ENCODE measurements at places on chromosomes 6 and 20.

- DNase-seq: no peak
These were observed 63.3 kb upstream of the ZNF133 start for GRCh38 chr20:18224968-18225568.

GRCh38 chr6:73308712-73309534 is 45.2 kb downstream of the DPPA5 start:
- DNase-seq: no peak

GRCh38 chr6:124795643-124796463 is 166.4 kb upstream of the RNF217 start:
- no peak for DNase-seq

DNA sequence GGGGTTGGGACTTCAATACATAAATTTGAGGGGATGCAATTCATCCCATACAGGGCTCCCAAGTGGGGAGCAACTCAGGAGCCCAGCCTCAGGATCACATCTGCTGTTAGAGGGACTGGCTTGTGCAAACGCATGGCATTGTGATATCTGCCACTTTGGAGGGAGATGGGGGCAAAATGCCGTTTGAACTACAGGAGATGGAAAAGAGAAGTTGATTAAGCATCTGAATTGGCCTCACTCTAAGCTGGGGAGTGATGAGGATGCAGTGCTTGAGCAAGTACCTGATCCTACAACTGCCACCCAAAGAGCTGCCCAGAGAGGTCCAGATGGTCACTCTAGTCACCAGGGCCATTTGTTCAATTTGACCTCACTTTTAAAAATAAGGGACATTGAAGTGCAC is 2.0 kb downstream of the LY86 start:
- no peak for DNase-seq

GRCh38 chr6:168000198-168001028 is 2.9 kb downstream of the KIF25 start:
- DNase-seq: no peak

DNA sequence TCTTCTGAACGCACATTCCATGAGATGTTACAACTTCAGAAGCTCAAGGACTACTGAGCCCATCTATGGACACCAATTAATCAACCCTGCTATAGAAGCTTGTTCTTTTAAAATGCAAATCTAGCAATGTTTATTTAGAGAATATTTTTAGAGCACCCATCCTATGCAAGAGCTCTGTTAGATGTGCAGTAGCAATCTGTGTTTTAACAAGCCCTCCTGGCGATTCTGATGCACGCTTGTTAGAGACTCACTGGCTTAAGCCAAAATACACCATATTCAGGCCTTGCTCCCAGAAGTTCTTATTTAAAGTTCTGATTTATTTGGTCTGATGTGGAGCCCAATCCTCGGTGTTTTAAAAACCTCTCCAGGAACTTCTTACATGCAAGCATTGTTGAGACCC is 21.1 kb upstream of the ARG1 start:
- DNase-seq: no peak

GRCh38 chr6:108286366-108286765 is 8.5 kb upstream of the AFG1L start:
- DNase-seq: no peak

DNA sequence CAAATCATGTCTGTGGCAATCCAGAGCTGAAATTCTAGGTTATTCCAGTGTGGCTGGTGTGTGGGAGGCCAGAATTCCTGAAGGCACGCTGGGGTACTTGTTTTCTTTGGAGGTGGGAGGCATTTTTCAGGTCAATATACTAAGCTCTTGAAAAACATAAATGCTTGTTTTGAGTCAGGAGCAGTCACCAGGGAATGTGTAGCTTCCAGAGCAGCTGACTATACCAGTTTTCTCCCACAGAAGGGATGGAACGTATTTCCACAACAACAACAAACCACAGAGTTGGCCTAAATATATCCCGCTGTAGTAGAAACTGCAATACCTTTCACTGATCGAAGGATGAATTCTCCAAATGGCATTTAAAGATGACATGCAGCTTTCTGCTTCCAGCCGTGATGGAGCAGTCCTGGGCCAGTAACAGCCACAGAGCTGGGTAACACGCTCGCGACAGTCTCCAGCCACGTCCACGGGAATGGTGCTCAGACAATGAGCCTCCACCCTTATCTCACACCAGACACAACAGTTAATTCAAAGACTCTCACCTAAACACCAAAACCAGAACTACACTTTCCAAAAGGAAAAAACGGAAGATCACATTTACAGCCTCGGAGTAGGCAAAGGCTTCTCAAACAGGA is 23.2 kb downstream of the CHRNA4 start:
- no peak for DNase-seq

GRCh38 chr6:144935181-144935580 is 650.0 kb downstream of the UTRN start:
- DNase-seq: no peak

DNA sequence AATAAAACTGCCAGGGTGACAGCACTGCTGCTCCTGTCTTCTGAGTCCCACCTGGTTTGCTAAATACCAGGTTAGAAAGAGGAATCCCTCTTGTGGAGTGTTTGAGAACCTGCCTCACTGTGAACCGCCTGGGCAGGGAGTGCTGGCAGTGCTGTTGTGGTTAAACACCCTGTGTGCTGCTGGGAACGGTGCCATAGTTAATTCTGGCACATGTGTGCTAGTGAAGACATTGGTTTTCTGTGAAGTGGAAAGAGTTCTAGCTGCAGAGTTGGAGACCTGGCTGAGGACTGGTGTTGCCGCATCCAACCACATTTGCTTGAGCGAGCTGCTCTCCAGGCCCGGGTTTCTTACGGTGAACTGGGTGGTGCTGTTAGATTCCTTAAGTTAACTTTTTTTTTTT is 72.7 kb downstream of the IGF2R start:
- DNase-seq: no peak

GRCh38 chr6:147255948-147256674 is 51.9 kb downstream of the STXBP5 start:
- DNase-seq: no peak

- DNase-seq: no peak
These were observed 1.9 kb downstream of the TAB2 start for GRCh38 chr6:149319422-149319821.

GRCh38 chr6:143185288-143185687 is 124.6 kb downstream of the AIG1 start:
- DNase-seq: no peak

GRCh38 chr6:1382883-1383728 is 6.3 kb upstream of the FOXF2 start:
- DNase-seq: no peak

GRCh38 chr6:144123421-144123820 is 26.9 kb upstream of the STX11 start:
- no peak for DNase-seq

- no peak for DNase-seq
These were observed 6.3 kb downstream of the YWHAB start for GRCh38 chr20:44891826-44892225.

- DNase-seq: no peak
These were observed 135.5 kb upstream of the PHACTR3 start for GRCh38 chr20:59468831-59469230.

GRCh38 chr6:151399679-151400078 is 8.3 kb upstream of the ZBTB2 start:
- DNase-seq: no peak

- DNase-seq: no peak
These were observed 150.8 kb upstream of the TAB2 start for GRCh38 chr6:149166747-149167146.

DNA sequence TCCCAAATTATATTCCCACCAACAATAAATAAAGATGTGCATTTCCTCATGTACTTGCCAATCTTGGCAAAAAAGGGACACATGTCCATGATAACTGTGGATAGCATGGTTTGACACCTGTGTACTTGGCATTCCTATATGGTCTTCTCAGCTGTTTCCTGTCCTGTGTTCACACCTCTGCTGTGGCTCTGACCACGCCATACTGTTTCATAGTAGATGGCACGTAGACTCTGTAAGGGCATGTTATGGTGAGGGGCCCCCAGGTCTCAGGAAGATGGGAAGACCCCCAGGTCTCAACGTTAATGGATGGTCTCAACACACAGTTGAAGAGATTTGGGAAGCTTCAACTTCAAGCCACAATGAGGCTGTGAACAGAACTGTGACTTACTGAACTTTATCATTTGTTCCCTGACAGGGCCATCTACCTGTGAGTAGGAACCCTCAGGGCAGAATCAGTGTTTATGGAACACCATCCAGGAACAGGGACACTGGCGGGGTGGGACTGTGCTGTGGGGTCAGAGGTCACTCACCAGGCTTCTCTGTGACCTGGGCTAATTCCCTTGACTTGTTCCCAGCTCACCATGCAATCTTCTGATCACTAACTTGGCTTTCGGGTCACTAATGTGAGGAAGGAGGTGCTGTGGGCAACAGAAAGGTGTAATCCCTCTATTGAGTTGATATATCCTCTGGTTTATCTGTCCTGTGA is 11.8 kb downstream of the ZBTB24 start:
- no peak for DNase-seq

DNA sequence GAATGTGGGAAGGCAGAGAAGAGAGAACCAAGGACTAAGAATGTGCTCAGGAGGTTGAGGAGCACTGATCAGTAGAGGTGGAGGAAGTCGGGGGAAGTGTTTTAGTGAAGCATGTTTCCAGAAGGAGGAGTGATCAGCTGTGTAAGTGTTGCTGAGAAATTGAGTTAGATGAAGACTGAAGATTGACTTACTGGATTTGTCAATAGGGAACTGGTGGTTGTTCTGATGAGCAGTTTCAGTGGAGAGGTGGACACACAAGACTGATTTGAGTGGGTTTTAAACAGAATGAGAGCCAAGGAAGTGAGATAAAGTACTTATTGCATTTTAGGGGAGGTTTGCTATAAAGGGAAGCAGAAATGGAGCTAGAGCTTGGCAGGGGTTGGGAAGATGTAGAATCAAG is 182.6 kb downstream of the CDKAL1 start:
- DNase-seq: no peak

DNA sequence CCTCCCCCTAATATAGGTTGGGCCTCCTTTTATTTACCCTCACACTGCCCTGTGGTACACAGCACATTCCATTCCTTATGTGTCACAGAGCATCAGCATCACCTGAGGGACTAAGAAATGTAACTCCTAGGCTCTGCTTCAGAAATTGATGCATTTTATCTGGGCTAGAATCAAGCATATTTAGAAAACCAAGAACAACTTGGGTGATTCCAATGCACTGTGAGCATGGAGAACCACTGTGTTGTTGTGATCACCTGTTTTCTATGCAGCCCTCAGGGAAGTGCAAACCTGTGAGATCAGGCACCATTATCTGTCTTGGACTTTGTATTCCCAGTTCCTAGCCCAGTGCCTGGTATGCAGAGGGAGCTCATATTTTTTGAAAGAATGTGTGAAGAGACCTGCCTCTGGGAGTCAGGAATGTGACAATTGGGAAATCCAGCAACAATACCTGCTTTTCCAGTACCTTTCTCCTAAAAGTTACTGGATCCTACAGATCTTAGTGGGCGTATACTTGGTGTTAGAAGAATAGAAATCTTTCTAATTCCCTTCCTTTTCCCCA is 7.0 kb downstream of the KAT14 start:
- DNase-seq: no peak

GRCh38 chr6:167424700-167425099 is 99.8 kb downstream of the TTLL2 start:
- DNase-seq: no peak

- no peak for DNase-seq
These were observed 1.8 kb downstream of the NKX2-2 start for GRCh38 chr20:21511850-21512633.

- no peak for DNase-seq
These were observed 787 bp upstream of the RAB32 start for GRCh38 chr6:146542881-146543210.

- no peak for DNase-seq
These were observed 322.7 kb upstream of the NOX3 start for GRCh38 chr6:155778336-155778735.

- no peak for DNase-seq
These were observed 493.9 kb upstream of the ADGRB3 start for GRCh38 chr6:68141190-68141589.

- peak; percentile 97 for DNase-seq
These were observed 634 bp upstream of the PHF1 start for GRCh38 chr6:33410050-33410710.

DNA sequence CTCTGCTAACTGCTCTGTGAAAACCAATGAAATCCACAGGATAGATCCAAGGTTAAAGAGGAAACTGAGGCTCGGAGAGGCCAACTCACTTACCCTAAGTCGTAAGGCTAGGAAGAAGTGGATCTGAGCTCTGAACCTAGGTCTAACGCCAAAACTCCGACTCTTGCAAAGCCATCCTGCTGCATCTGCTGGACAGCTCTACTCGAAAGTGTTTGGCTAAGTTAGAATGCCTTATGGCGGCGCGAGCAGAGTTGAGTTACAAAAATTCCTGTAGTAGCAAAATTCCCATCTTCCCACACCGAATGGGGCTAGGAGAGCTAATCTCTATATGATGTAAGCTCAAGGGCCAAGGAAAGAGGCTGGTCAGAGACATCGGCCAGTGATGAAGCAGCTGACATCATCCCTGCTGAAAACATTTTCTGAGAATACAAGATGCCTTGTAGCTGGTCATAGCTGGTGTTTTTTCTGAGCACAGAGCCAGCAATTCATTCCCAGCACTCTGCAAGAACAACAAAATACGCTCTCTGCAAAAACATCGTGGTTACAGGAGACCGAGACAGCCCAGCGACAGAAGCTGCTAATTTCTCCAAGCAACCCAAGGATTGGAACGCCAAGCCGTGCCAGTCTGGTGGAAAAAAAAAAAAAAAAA is 1.8 kb downstream of the SPATA2 start:
- DNase-seq: no peak

DNA sequence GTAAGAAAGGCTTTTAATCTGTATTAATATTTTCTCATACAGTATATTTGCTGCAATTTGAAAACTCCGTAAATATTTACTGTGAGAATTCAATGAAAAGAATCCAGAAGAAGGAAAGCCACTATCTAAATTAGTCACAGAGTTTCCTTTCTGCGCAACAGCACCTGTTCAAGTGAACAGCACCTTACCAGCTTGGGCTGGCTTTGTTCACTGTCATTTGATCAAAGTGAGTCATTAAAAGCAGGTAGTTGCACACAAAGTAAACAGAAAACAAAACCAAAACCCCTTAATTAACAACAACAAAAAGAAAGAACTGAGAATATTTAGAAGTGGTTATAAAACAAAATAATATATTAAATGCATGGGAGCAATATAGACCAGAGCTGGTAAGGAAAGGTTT is 12.8 kb downstream of the SMLR1 start:
- no peak for DNase-seq

- no peak for DNase-seq
These were observed 2.9 kb downstream of the KLHDC3 start for GRCh38 chr6:43016943-43017334.

DNA sequence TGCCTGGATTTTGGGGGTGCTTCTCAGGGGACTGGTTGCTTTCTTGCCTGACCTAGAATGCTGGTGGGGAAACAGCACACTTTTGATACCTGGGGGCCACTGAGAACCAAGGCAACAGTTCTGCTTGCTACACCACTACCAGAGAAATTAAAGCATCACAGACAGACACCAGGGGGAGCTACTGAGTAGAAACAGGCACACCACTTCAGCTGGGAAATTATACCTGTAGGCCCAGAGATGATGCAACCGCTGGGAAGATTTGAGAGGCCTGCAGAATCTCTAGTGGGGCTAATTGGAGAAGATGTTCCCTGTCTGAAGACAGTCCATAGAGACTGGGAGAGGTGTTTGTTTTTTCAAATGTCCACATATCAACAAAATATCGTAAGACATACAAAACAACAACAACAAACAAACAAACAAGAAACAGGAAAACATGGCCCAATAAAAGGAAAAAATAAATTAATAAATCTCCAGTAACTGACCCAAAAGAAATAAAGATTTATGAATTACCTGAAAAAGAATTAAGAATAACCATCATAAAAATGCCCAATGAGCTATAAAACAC is 129.4 kb upstream of the RIN2 start:
- peak; percentile 4 for DNase-seq

GRCh38 chr6:36684447-36684812 is 5.9 kb downstream of the CDKN1A start:
- DNase-seq: no peak

Data from T-helper 9 cell (primary cell).